Activated CD4-positive, alpha-beta T cell treated with anti-CD3 and anti-CD28 coated beads for 1 hour (primary cell): ENCODE measurements at places on chromosomes 5 and 9.

DNA sequence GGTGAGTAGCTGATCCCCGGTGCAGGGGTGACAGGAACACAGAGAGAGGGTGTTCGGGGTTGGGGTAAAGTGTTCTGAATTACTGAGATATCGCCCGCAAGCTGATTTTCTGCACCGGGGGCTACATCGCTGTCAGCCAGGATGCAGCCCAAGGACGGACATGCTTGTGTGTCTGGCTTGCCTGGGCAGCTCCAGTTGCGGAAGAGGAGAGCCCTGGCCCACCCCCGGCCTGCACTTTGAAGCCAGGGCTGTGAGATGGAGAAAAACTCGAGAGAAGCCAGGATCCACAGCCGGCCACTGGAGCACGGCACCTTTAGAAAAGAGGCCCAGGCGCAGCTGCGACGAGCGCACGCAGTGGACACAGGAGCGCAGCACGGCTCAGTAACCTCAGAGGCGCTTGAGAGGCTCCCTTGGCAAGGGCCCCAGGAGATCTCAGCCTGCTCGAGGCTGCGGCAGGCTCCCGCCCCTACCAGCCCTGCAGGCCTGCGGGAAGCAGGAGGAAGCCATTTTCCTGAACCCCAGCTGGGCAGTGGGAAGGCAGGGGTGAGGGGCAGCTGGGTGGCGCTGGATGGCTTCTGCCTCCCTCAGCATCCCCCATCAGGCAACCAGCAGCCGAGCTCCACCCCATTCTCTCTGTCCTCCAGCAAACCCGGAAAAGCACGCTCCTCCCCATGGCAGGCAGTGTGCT, 59.2 kb downstream of the C9orf50 start:
- no peak for DNase-seq

GRCh38 chr5:168976311-168976970, 324.5 kb downstream of the SLIT3 start:
- no peak for DNase-seq

DNA sequence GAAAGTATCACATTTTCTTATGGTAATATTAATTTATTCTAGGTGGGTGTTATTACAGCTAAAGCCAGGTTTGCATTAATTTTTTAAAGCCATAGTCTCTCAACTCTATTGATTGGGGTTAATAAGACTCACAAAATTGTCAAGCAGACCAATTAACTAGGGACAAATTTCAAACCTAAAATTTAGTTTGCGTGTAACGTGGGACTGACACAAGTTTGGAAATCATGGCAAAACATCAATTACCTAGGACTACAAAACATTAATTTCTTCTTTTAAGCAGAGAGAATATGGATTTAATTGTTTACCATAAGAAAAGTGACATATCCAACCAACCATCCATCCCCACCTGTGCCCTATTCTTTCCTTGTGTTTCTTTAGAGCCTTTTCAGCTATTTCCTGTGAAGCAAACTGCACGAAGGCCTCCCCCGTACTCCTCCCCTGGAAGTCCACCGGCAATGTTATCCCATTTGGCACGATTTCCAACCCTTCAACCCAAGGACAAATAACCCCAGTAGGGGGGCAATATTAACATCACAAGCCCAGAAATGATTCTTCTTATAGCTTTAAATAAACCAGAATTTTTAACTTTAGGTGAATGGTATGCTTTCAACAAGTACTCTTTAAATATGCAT, 4.4 kb downstream of the HNRNPH1 start:
- DNase-seq = no peak

GRCh38 chr5:97835112-97835511, 652.1 kb upstream of the RIOK2 start:
- no peak for DNase-seq

GRCh38 chr5:103620851-103621547, 58.4 kb upstream of the NUDT12 start:
- DNase-seq = no peak

GRCh38 chr5:148774313-148774712, 52.1 kb upstream of the ADRB2 start:
- no peak for DNase-seq
